ENCODE measurements at places on chromosomes 3 and 15.

GRCh38 chr15:55218056-55218455 lies 21.3 kb upstream of the RSL24D1 start:
- no peak for DNase-seq

DNA sequence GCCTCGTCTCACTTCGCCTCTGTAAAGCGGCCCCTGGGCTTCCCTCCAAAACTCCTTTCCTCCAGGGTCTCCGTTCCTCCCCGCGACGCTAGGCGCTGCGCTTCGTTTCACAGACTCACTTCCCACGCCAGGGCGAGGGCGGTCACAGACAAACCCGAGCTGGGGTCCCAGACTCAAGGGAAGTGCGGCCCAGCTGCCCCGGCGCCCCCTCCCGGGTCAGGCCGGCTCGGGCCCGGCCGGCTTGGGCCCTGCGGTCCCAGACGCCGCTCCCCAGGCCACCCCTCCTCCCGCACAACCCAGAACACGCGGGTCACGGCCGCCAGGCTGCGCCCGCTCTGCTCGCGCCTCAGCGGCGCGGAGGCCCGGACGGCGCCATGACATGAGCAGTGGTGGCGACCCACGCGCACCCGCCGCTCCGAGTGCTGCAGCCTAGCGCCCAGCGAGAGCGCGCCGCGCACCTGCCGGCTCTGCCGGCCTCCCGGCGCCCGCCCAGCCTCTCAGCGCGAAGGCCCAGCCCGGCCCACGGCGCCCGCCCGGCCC lies 547 bp downstream of the NUP210 start:
- no peak for DNase-seq

DNA sequence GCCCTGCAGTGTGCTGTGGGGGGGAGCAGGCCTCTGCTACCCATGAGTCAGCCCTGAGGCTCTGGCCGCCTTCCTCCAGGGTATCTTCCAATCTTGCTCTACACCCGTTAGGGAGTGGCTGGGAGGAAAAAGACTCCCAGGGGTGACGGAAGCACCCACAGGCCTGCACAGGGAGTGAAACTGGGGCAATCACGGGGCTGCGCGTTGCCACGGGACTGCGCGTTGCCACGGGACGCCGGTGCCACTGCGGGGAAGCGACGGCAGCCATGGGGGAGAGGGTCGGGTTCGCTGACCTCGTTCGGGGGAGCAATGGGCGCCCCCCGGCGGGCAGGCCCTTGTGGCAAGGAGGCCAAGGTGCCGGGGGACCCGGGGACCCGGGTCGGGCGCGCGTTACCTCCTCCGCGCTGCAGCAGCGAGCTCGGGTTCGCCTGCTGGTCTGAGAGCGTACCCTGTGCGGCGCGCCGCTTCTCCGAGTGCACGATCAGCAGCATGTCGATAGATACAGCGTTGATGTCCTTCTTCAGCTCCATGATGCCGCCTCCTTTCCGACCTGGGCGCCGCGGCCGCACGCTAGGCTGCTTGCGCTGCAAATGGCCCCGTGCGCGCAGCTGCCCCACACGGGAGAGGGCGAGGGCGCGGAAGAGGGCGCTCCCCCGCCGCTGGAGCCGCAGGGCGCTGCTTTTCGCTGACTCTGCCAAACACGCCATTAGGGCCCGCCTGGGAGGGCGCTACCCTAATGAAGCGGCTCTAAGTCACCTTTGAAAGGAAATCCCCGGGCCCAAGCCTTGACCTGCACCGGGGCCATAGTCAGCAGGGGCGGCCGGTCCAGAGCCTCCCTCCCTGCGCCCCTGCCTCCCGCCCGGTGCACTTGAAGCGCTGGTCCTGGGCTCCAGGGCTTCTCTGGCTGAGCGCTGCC lies at the start of gene KY:
Gene KY, minus strand, starts transcription at position 592 of the 916 bp plus-strand sequence. Its CDS starts 62 bp downstream, at position 530.
- DNase-seq = no peak

DNA sequence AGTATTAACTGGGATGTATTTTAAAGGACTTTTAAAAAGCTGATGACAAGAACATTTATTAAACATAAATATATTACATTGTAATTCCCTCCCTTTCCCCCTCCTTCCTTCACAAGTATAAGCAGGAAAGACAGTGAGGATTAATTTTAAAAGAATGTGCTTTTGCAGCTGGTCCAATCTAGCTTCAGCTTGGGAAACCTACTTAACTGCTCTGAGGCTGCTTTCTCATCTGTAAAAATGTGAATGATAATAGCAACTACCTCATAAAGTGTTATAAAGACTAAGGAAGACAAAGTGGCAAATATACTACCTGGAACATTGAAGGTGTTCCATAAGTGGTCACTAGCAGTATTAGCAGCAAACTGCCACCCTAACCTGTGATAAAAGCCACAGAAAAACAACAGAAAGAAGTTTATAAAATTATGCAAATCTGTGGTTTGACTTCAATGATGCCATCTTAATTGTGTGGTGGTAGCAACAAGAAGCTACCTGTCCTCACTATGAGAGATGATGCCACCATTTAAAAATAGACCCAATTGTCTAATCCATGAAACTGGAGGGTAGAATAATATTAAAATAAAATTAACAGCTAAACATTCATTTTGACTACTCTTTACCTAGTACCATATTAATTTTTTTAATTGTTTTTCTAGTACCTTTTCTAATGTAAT lies 20.0 kb downstream of the DHX36 start:
- DNase-seq = no peak

DNA sequence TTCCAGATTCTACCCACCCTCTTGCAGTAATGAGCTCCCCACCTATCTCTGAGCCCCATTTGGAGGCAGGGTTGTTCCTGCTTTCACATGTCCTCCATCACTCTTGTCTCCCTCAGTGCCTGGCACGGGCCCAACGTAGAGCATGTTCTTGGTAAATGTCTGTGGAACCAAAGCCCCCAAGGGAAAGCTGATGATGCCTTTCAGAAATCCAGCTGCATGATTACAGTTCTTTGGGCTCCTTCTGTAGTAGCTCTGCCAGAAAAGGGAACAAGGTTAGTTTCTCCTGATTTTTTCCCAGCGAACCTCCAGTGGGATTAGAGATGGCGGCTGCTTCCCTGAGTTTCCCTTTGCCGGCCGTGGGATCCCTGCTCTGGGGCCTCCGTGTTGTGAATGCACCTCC lies 39.3 kb downstream of the CGNL1 start:
- no peak for DNase-seq

DNA sequence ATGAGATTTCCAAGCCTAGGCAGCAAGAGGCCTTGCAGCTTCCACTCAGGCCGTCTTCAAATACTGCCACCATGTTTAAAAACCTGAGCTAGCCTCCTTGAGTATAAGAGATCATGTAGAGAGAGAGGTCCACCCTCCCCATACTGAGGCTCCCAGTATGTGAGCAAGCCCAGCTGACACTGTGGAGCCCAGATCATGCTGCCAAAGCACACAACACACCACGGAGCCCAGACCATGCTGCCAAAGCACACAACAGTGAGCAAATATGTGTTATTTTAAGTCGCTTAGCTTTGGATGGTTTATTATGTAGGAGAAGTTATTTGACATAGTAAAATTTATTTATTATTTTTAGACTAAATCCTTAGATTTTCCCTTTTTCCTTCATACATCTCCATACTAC lies 333.7 kb downstream of the CTNNB1 start:
- DNase-seq = no peak

- no peak for DNase-seq
Measured at GRCh38 chr3:55190331-55190730, 262.5 kb upstream of the LRTM1 start.

GRCh38 chr15:88470625-88471372 lies 3.3 kb downstream of the MRPS11 start:
- DNase-seq = no peak

- no peak for DNase-seq
Measured at GRCh38 chr3:134232151-134232550, 18.5 kb downstream of the RYK start.

DNA sequence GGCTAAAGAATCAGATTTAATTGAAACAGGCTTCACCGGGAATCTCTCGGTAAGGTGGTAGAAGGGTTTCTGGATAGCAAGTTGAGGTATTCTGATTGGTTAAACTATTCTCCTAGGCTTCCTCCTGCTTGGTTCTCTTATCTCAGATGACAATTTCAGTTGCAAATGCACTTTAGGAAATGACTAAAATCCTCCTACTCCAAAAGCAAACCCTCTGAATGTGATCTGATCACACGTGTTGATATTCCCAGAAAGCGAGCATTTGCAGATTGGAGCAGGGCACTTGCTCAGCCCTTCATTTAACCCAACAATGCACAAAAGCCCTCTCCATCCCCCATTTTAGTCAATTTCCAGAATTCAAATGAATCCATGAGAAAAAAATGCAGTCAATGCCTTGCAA lies 55.6 kb upstream of the ICE2 start:
- DNase-seq = no peak

DNA sequence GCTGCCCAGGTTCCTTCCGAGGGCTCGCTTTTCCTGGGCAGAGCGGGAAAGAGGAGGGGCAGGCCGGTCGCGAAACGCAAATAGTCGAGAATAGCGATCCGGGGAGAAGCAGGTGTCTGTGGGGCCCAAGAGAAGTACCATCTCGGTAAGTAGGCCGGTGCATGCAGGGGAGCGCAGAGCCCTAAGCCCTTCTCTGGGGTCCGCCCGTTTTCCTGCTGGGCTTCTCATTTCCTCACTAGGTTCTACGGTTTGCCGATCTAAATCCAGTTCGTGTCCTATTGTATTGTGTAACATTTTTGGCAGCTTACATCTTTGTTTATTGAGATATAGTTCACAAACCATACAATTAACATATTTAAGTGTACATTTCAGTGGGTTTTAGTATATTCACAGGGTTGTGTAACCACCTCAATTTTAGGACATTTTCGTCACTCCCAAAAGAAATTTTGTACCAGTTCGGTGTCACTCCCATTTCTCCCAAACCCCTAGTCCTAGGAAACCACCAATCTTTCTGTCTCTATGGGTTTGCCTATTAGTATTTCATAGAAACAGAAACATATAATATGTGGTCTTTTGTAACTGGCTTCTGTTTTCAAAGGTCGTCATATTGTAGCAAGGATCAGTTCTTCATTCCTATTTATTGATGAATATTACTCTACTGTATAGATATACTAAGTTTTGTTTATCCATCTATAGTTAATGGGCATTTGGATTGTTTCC lies 6.8 kb upstream of the TRIM69 start:
- no peak for DNase-seq

DNA sequence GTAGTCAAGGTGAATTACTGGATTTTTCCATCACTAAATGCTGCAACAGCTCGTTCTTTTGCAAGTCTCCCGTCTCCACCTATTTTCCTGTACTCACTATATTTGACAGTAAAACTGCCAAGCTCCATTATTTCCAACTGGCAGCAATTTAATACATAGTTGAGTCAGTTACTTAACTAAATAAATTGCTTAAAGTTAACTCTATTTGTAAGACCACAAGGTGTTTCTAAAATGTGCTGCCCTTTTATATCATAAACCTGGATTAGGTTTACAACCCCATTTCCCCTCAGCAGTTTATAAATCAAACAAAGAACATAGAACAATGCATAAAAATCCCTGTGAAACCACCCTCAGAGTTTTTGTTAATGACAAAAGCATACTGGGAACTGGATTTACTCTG lies 211.4 kb upstream of the DPH6 start:
- DNase-seq = no peak

DNA sequence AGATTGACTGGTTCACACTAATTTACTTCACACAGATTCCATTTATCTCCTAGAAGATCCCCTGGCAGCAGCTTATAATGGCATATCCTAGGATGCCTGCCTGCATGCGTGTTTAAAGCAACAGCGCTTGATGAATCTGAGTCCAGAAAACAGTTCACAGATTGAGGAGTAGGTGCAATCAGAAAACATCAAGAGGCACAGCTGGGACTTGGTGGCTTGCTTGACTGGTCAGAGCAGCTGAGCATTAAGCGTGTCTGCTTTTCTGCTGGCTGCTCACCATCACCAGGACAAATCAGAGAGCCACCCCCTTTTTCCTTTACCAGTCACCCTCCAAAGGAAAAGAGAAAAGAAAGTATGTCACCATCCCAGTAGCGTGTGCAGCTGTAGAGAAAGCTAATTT lies 223.6 kb downstream of the WDR72 start:
- no peak for DNase-seq

DNA sequence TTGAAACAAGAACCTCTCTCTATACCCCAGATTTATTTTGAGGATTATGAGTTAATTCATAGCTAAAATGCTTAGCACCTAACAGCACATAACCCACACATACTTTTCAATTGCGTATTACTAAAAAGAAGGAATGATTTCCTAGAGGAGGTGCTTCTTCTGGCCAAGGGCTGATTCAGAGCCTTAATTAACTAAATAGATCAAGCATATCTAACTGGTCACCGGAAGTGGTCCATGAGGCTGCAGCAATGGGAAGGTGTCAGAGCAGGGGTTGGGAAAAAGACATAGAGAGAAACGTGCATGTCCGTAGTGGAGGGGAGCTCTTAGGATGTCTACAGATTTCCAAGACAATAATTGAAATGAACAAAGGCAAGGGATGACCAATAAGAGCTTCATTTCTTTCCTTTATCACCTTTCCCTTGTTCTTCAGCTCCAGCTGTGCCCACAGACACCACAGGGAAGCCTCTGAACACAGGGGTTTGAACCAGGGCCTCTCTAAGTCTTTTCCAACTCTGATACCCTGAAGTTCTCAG lies 467 bp downstream of the HGD start:
- DNase-seq = no peak

DNA sequence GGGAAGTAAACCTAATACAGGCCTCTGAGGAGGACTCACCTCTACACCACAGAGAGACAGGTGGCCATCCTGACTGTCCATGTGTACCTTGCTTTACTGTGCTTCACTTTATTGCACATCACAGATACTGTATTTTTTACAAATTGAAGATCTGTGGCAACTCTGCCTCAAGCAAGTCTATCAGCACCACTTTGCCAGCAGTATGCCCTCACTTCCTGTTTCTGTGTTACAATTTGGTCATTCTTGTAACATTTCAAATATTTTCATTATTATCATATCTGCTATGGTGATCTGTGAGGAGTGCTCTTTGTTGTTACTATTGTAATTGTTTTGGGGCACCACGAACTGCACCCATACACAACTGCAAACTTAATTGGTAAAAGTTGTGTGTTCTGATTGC lies 78.0 kb downstream of the BBX start:
- DNase-seq = no peak

DNA sequence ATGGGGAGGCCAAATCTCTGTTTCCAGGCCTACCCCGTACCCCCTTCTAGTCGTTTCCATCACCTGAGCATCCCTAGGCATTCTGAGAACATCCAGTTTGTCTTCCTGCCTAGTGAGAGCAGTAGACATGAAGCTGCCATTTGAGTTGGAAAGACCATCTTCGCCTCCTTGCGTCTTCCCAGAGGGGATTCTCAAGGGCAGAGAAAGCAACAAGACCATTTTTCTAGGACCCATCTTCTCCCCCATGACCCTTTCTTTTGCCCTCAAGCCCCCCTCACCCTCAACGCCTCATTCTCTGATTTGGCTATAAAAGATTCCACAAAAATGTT lies 148.7 kb upstream of the BHLHE40 start:
- DNase-seq = no peak

DNA sequence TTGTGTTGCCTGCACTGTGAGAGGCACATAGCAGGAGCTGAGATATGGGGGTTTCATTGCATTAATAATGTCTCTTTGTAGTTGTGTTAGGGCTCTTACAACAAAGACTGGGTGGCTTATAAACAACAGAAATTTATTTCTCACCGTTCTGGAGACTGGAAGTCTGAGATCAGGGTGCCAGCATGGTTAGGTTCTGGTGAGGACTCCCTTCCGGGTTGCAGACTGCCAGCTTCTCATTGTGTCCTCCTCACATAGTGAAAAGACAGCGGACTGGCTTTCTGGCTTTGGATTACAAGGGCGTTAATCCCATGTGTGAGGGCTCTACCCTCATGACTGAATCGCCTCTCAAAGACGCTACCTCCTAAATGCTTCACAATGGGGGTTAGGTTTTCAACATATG lies 20.6 kb downstream of the TMEM108 start:
- DNase-seq = no peak

All from stimulated activated CD8-positive, alpha-beta memory T cell treated with anti-CD3 and anti-CD28 coated beads, Interleukin-4, amount 100 ng/mL, for 1 hour (primary cell).